ENCODE measurements at places on chromosomes 5 and 9.

DNA sequence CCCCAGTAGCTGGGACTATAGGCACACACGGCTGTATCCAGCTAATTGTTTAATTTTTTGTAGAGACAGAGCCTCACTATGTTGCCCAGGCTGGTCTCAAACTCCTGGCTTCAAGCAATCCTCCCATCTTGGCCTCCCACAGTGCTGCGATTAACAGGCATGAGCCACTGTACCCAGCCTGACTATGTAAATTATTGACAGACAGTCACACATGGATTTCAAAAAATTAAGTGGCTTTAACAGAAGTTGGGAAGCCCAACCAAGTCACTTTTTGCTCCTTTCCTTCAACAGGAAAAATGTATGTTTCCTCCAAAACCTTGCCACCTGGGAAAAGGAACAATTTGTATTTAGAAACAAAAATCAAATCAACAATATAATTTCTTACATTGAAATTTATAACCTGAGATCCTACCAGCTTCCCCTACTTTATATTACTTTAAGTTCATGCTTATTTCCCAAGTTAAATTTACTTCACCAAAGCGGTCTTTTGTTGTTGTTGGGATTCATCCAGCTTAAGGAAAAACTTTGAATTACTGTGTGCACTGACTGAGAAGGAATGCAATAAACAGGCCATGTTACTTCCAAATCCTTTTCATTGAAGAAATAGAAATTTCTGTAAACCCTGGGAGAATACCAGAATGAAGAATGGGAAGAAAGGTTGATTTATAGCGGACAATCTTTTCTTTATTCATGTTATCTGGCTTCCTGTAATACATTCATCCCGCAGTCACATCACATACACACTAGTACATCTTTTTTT, 8.6 kb downstream of the PCA3 start:
- no peak for DNase-seq

- peak; percentile 81 for DNase-seq
Measured at GRCh38 chr9:94213511-94214124, 45.5 kb upstream of the ZNF169 start.

DNA sequence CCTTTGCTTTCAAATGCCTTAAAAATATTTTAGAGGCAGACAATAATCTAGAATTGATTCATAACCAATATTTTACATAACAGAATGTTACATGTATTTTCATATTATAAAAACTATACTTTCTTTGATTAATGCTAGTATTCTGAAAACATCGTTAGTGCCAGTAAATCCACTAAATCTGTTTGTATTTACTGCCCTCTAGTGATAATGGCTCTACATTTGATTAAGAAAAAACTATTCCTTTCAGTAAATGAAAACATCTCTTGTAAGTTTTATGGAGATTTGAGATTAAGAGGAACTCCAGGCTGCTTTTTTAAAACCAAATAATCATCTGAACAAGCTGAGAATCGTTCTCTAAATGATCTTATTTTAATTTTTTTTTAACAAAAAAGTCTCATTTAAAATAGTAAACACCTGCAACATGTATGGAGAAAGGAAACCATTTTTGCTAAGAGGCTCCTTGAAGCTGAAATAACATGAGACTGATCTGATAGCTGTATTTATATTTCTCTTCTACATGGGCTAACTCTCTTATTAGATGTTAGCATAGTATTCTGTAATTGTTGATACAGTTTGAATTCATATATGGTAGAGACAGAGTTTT, 424.7 kb downstream of the RAB3C start:
- DNase-seq, result peak; percentile 6

DNA sequence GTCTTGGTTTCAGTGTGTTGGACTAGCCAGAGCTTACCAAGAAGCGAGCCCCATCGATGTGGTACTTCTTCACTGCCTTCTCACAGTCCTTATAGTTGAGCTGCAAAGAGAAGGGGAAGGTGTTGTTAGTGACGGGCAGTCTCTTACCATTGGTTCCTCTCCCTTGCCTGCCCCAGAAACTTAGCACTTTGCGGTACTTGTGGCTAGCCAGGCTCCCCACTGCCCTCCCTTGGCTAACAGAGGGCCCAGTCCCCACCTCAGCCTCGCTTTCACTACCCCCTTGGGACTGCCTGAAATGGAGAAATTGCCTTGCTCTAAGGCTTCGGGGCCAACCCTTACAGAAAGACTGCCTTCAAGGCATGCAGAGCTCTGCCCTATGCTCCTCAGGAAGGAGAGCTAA, 4.3 kb downstream of the LCP2 start:
- no peak for DNase-seq

DNA sequence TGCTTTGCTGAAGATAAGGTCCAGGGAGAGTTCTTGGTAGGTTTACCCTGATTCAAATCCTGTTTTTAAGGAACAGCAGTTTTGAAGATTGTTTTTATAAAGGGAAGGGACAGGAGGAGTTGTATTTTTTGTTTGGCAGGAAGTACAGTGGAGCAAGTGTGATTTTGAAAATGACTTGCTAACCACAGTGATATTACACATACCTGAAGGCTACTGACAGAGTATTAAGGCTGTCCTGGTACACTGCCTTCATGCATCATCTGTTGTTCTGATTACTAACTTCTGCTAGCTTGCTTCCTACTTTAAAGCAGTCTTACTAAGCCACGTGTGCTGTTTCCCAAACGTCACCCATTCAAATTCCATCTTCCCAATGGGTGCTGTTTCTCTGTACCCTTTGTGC, 559.5 kb upstream of the SGCD start:
- DNase-seq, result no peak

GRCh38 chr5:59640411-59640810, 253.1 kb downstream of the PDE4D start:
- no peak for DNase-seq

DNA sequence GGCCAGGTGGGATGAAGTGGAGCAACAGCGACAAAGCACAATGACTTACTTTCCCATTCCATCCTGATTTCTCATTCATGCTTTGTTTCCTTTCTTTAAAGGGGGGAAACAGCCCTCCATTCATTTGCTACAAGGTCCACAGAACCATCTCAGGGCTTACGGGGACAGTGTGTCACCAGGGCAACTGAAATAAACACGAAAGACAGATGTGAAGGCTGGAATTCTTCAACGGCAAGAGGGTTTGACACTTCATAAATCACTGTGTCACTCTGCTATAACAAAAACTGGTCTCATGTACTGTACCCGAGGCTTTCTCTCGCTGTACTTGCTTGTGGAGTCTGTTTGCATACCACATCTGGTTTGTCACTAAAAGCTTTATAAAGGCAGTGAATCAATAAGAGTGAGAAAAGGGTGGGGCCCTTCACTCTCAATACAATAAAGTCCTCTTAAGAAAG, 150.8 kb downstream of the EFNA5 start:
- DNase-seq, result peak; percentile 77

DNA sequence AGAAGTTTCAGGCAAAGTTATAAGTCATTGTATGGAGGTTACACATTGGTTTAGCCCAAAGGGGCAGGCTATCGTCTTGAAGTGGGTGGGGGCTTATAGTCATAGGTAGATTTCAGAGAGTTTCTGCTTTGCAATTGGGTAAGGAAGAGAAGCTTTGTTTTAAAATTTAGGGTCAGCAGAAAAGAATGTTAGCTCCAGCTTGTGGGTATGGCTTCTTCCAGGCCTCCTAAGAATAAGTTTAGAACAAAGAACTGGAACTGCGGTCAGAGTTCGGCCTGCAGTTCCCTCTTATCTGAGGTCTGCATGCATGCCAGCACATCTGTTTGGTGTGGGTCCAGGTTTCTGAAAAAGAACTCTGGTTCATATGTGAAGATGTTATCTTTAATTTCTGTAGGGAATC, 96.1 kb downstream of the CYFIP2 start:
- peak; percentile 44 for DNase-seq

GRCh38 chr9:132141948-132142594, 19.8 kb upstream of the NTNG2 start:
- no peak for DNase-seq

DNA sequence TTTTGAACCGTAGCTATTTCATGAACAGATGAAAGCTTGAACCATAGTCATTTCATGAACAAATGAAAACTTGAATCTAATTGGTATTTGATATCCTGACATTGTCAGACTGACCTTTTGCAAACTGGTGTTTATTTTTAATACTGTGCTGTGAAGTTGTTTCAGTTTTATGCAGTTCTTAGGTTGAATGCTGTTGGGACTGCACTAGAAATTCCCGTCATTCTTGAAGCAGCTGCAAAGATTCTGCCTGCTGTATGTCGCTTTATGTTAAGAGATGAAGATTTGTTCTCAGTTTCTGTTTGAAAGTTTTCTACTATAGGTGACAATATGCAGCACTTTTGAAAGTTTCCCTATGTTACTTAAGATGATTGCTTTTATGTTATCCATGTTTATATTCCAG, 22.5 kb upstream of the FAM120AOS start:
- DNase-seq, result no peak

DNA sequence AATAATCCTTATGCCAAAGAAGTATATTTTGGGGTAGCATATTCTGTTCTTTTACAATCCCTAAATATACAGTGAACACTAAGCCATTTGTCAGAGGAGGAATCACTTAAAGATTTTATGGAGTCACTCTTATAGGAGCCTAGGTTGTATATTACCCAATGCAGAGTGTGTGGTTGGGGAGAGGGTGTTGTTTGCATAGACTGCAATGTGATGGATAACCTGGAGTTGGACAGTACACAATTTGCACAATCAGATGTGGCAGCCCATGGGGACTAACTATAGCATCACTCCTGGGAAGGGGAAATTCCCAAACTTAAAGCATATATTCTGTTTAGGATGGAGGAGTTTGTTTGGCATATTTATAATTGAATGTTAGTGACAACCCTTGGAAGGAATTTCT, 9.6 kb upstream of the NDFIP1 start:
- DNase-seq, result no peak

DNA sequence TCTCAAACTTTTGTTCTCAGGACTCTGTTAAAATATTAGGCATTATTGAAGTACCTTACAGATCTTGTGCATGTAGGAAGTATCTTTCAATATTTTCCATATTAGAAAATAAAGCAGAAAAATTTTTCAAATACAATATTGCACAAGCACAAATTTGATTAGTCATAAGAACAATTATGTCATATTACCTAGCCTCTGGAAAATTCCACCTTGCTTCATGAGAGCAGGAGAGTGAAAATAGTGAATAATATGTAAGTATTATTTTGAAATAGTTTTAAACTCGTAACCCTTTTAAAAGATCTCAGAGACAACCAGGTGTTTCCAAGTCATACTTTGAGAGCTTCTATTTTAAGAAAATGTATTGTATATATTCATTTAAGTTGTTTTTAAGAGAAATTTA, 1672.9 kb upstream of the ACO1 start:
- no peak for DNase-seq

DNA sequence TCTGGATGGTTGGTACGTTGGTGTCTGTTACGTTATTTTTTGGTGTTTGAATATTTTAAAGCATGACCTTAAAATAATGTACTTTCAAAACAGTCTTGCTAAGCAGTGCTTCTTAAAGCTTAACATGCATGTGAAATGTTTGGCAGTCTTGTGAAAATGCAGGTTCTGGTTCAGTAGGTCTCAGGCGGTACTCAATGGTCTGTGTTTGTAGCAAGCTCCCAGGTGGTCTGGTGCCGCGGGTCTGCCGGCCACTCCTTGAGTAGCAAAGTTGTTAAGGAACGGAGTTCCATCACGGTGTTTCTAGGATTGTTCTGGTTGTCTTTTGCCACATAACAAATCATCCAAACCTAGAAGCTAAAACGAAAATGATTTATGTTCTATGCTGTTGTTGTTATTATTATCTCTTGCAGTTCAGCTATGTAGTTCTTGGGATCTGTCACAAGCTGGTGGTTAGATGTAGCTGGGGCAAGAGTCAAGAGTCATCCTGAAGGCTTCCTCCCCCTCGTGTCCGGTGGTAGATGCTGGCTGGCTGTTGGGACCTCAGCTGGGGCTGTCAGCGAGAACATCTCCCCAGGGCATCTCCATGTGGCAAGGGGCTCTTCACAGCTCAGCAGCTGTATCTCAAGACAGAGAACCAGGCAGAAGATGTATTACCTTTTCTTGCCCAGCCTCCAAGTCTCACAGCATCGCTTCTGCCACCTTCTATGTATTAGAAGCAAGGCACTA, 186.8 kb downstream of the PALM2AKAP2 start:
- no peak for DNase-seq

DNA sequence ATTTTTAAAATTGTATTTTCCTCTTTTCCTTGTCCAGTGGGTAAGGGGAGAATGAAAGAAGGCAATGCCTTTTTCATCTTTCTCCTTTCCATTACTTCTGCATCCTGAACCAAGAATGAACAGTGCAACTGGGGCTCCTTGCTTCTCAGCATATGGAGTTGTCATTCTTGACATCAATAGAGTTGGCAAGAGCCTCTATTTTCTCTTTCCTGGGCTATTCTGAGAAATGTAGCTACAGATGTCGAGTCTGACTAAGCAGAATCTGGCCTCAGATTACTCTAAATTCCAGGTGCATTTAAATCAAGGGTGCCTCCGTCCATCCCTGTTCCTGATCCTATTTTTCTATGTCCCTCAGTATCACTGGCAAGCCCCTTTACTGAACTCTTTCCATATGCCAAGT, 244.8 kb downstream of the GLIS3 start:
- no peak for DNase-seq

GRCh38 chr9:22119522-22120158, 110.5 kb upstream of the CDKN2B start:
- no peak for DNase-seq

DNA sequence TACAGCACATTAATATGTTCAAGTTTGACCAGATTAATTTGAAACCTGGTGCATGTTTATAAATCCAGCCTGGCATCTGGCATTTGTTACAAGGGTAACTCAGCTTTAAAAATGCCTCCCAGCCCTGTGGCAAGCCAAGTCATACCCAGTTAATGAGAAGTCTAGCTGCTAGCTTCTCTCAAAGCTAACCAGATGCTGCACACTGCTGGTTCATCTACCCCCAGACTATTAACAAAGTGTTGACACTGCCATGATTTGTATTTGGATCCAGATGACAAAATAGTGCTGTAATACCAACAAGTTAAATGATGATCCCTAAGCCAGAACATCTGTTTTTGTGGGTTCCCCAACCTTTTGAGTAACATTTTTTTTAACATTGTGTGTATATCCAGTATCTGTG, 573.7 kb upstream of the DAB2 start:
- DNase-seq, result peak; percentile 65

- DNase-seq, result no peak
Measured at GRCh38 chr9:114096041-114096511, 3.0 kb downstream of the KIF12 start.

- DNase-seq, result no peak
Measured at GRCh38 chr9:76808636-76809035, 44.4 kb downstream of the PCA3 start.

DNA sequence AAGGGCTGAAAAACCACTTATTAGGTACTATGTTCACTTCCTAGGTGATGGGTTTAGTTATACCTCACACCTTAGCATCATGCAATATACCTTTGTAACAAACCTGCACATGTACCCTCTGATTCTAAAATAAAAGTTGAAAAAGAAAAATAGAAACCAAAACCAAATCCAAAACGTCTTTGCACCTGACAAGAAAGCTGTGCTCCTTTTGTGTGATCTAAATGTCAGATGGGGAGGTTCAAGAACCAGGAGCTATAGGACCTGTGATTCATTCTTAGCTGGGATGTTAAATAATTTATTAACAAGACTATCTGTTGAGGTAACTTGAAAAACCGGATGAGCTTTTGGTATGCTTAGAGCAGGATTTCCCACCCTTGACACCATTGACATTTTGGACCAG, 16.9 kb upstream of the TNFSF15 start:
- no peak for DNase-seq

All from skin of body (tissue), 3 donors.